Activated CD4-positive, alpha-beta memory T cell treated with anti-CD3 and anti-CD28 coated beads for 36 hours (primary cell): ENCODE measurements at places on chromosomes 7 and 10. TPM values are rescaled to one million over a fixed set of nuclear protein-coding genes. Genes with fewer than 3 reads are reported as not detected.
A peak's percentile ranks its signal among the peaks of the same experiment; 100 is the strongest.

TBX20 gene
- 0.15 TPM for total RNA-seq

TTYH3 gene
- 14.8 TPM for total RNA-seq

BUB3 gene
- 265 TPM for total RNA-seq

DNA sequence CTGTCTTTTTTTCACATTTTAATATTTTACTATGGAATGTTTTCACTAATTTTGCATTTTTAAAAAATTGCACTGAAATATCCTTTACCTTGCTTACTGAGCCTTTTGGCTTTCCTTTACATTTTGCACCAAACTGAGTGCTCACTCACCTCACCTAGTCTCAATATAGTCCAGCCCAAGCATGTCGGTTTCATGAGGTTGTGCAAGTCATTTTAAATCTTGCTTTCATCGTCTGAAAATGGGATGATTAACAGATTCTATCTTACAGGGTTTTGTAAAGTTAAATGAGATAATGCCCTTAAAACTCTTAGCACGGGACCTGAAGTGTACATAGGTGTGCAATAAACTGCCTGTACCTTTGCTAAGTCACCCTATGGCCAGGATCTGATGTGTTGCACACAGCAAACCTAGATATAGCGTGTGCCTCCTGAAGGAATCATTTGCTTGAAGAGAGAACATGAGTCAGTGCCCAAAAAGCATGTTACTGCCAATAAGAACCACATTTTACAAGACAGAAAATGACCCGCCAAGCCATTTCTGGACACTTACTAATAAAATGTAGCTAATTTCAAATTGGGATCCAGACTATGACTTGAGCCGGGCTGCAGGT, 199.8 kb downstream of the JCAD start:
- H3K4me1 ChIP-seq: no peaks in the 10 kb centered on the region
- no peaks in the 10 kb centered on the region for H3K36me3 ChIP-seq
- H3K4me3 ChIP-seq: no peak overlapping the region
- no peak for DNase-seq

GRCh38 chr10:132359305-132360040, 27.5 kb downstream of the LRRC27 start:
- H3K36me3 ChIP-seq: no peaks in the 10 kb centered on the region
- DNase-seq: no peak
- no peak overlapping the region for H3K27ac ChIP-seq
- no peaks in the 10 kb centered on the region for H3K4me1 ChIP-seq

DNA sequence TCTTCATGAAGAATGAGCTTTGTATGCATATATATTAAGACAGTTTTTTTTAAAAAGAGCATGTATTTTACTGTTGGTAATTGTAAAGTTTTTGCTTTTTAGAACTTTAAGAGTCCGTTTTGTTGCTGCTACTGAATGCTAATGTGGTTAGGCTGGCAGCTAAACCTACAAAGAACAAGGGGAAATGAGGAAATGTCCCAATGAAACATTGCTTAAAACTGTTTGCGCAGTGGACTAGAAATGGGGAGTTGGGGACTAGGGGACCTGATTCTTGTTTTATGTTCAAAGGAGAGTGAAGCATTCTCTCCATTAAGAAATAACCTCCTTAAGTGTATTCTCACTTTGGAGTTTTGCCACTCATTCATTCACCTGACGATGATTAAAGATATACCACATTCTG, 5.7 kb downstream of the NRF1 start:
- DNase-seq: no peak
- H3K27ac ChIP-seq: no peak overlapping the region
- H3K4me3 ChIP-seq: no peak overlapping the region
- H3K4me1 ChIP-seq: peaks cover 65% of the 10 kb centered on the region
- H3K36me3 ChIP-seq: peaks cover 3% of the 10 kb centered on the region

- no peak overlapping the region for H3K27ac ChIP-seq
- no peaks in the 10 kb centered on the region for H3K36me3 ChIP-seq
- H3K4me3 ChIP-seq: no peak overlapping the region
- peaks cover 17% of the 10 kb centered on the region for H3K27me3 ChIP-seq
- H3K4me1 ChIP-seq: no peaks in the 10 kb centered on the region
Observed at GRCh38 chr7:155173905-155174304, 103.8 kb downstream of the HTR5A start.

DNA sequence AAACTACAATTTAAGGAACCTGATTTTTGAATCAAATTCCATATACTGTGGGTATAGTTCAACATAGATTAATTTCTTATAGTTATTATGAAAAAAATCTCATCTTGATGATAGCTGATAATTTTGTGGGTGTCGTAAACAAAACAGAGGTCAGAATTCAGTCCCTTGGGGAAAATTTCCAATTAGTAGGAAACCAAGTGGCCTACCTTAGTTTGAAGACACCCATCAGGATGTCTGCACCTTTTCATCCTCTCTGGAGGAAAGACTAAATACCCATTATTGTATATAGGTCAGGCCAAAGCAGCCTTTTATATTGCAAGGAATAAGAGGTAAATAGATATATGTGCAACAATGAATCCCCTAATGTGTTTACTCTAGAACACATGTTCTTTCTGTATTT, 6.4 kb downstream of the IKZF1 start:
- H3K36me3 ChIP-seq: peaks cover 96% of the 10 kb centered on the region
- H3K27ac ChIP-seq: peak overlapping the region; percentile 94
- H3K27me3 ChIP-seq: no peaks in the 10 kb centered on the region
- peak overlapping the region; percentile 86 for H3K4me3 ChIP-seq
- peaks cover 53% of the 10 kb centered on the region for H3K4me1 ChIP-seq

- H3K4me1 ChIP-seq: no peaks in the 10 kb centered on the region
- no peak overlapping the region for H3K4me3 ChIP-seq
- peak; percentile 16 for DNase-seq
- H3K27me3 ChIP-seq: no peaks in the 10 kb centered on the region
Observed at GRCh38 chr10:104080762-104081161, 4.9 kb downstream of the COL17A1 start.

DNA sequence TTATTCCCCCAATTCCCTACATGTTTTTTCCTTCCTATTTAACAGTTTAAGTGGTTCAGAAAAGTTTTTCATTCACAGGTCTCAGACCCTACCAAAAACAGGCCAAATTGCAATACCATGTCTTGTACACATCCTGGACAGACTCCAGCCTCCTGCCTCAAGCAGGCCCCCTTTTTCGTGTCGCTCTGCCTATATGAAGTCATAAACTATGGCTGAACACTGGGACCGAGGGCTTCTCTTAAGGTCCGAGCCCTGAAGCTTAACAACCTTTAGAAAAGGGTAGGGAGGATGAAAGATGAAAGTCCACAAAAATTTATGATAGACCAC, 1.4 kb downstream of the FBXW4 start:
- DNase-seq: no peak
- peak overlapping the region; percentile 95 for H3K4me3 ChIP-seq
- no peaks in the 10 kb centered on the region for H3K27me3 ChIP-seq
- peaks cover 41% of the 10 kb centered on the region for H3K4me1 ChIP-seq

DNA sequence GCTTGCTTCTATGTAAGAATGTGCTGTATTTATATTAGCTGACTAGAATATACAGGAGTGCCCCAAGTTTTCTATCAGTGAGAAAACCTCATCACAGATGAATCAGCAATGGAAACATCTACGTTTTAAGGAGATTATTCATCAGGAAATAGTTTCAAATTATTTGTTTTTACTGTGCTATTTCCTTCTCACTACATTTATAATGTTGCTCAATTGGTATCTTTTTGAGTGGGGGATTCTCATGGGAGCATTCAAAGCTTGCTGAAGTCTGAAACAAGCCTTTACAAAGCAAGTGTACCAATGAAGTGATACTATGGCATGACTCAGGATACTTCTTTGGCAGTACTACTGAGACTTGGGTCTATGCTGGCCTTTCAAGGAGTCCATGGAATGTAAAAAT, 191.1 kb upstream of the SLC26A5 start:
- no peaks in the 10 kb centered on the region for H3K4me1 ChIP-seq
- DNase-seq: no peak
- H3K27ac ChIP-seq: no peak overlapping the region
- no peak overlapping the region for H3K4me3 ChIP-seq
- no peaks in the 10 kb centered on the region for H3K36me3 ChIP-seq

GRCh38 chr10:42367532-42368230, 270.7 kb downstream of the ZNF33B start:
- H3K36me3 ChIP-seq: no peaks in the 10 kb centered on the region
- H3K27me3 ChIP-seq: peaks cover 7% of the 10 kb centered on the region
- no peak overlapping the region for H3K4me3 ChIP-seq
- no peak for DNase-seq
- H3K4me1 ChIP-seq: no peaks in the 10 kb centered on the region

DNA sequence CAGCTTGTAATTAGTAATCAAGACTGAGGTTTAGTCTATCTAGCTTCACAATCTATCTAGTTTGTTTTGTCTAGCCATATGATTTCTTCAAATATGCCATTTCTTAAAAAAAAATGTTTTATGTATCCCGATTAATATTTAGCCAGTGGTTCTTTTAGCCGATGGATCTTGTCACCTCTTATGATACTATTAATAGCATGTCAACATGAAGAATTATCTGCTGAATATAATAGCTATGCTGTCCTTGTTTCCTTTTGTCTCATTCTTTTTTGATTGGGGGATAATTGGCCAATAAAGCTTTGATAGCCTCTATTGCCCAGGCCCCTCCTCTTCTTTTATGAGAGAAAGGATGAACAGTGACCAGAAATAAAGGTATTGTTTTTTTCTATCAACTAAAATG, 32.8 kb downstream of the PTEN start:
- H3K27ac ChIP-seq: no peak overlapping the region
- no peak overlapping the region for H3K4me3 ChIP-seq
- DNase-seq: no peak
- peaks cover 37% of the 10 kb centered on the region for H3K4me1 ChIP-seq
- H3K27me3 ChIP-seq: no peaks in the 10 kb centered on the region

DNA sequence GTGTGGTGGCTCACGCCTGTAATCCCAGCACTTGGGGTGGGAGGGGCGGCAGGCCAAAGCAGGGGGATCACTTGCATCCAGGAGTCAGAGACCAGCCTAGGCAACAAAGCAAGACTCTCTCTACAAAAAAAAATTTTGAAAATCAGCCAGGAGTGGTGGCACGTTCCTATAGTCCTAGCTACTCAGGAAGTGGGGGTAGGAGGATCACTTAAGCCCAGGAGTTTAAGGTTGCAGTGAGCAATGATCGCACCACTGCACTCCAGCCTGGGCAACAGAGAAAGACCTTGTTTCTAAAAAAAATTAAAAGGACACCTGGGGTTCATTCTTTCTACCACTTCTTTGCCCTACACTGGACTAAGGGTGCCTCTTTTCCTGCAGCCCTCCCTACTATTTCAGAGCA, 15.1 kb downstream of the WAPL start:
- no peaks in the 10 kb centered on the region for H3K27me3 ChIP-seq
- peaks cover 6% of the 10 kb centered on the region for H3K36me3 ChIP-seq
- no peak overlapping the region for H3K4me3 ChIP-seq
- no peak overlapping the region for H3K27ac ChIP-seq
- no peak for DNase-seq

GRCh38 chr7:42181566-42181965, 55.4 kb downstream of the GLI3 start:
- H3K27me3 ChIP-seq: no peaks in the 10 kb centered on the region
- no peak overlapping the region for H3K4me3 ChIP-seq
- no peaks in the 10 kb centered on the region for H3K36me3 ChIP-seq
- H3K4me1 ChIP-seq: no peaks in the 10 kb centered on the region
- no peak overlapping the region for H3K27ac ChIP-seq

DNA sequence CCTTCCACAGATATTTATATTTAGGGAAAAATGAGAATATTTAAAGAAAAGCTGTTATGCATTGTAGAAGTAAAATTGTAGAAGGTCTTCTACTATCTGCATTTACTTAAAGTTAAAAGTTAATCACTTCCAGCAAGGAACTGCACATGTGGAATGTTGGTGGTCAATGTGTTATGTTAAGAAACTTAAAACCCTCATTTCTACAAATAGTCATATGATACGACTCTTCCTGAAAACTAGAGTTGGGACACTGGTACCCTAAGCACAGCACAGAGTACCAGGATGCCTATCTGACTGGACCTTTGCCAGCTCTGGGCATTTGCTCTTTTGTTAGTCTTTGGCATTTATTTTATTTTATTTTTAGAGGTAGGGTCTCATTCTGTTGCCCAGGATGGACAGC, 524.2 kb upstream of the GALNT17 start:
- peaks cover 4% of the 10 kb centered on the region for H3K27me3 ChIP-seq
- DNase-seq: no peak
- H3K4me3 ChIP-seq: no peak overlapping the region
